ENCODE measurements at places on chromosomes 7 and 10.
A peak's percentile ranks its signal among the peaks of the same experiment; 100 is the strongest.

DNA sequence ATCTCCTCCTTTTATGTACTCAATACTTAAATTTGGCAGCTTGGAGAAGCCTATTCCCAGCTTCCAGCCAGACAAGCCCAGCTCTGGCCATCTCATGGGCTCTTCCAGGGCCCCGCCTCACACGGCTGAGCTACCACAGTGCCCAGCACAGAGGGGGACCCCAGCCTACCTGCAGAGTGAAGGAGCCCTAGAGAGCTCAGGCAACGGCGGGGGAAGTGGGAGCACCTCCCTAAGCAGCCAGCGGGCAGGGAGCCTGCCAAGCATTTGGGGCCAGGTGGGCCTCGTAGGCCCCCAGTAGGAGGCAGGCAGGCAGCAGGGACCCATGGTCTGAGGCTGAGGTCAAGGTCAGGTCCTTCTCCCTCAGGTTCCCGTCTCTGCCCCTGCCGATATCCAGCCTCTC is 29.1 kb upstream of the SMARCD3 start:
- DNase-seq = no peak

GRCh38 chr7:155534691-155535090 is 11.7 kb downstream of the CNPY1 start:
- no peak for DNase-seq

DNA sequence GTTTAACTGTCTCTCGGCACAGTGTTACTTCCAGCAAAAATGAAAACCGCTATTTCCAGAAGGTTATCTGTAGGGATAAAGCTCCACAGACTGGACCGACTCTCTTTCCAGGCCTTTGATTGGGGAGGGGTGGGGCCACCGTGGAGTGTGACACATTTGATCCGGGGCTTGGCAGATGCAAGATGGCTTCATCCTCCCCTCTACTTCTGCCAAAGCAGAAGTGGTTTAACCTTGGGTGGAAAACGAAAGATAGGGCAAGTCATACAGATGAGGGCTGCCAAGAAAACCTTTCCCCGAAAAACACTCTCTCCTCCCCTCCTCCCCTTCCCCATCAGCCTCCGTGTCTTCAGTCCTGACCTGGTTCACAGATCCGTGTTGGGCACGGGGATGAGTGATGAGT is 139.7 kb upstream of the SH2B2 start:
- DNase-seq = no peak

GRCh38 chr7:72190919-72191318 is 221.2 kb downstream of the CALN1 start:
- no peak for DNase-seq

- peak; percentile 77 for DNase-seq
Measured at GRCh38 chr10:103350517-103351260, at the start of gene PCGF6. PCGF6 (minus strand) TSS chr10:103351140; CDS start chr10:103351066, 74 bp downstream.

DNA sequence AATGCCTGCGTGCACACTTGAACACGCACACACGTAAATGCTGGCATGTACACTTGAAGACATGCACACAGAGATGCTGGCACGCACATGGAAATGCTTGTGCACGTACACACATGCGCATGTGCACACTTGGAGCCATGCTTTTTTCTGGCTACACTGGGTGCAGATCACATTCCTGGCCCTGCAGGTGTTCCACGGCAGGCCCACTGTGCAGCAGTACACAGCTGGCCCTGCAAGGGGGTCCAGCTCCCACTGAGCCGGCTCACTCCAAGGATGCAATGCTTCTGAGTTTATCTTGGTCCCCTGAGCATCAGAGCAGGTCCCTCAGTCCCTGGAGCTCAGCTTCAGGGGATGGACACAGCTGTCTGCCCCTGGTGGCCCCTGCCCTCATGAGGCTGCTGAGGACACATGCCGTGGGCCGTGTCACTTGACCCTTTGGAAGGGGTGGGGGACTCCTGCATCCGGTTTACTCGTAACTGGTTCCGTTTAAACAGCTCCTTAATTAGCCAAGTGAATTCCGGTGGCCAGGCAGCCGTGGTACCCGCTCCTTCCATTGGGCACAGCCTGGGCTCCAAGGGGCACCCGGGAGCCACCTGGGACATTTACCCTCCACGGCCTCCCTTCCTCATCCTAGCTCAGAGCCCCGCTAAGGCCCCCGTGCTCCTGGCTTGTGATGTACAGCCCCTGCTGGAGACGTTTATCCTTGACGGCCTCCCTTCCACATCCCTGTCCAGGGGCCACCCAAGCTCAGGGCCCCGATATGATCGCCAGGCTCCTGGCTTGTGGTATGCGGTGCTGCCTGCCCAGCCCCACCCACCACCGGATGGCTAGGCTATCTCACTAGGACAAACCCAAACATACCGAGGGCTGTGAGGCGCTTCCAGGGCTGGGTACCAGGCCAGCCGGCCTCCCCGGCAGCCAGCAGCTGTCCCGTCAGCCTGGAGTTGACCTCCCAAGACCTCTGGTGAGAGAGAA is 39.5 kb upstream of the DPYSL4 start:
- DNase-seq = no peak

GRCh38 chr7:49432254-49432653 is 341.2 kb upstream of the VWC2 start:
- no peak for DNase-seq

- peak; percentile 35 for DNase-seq
Measured at GRCh38 chr7:33904681-33905388, 504 bp upstream of the BMPER start.

DNA sequence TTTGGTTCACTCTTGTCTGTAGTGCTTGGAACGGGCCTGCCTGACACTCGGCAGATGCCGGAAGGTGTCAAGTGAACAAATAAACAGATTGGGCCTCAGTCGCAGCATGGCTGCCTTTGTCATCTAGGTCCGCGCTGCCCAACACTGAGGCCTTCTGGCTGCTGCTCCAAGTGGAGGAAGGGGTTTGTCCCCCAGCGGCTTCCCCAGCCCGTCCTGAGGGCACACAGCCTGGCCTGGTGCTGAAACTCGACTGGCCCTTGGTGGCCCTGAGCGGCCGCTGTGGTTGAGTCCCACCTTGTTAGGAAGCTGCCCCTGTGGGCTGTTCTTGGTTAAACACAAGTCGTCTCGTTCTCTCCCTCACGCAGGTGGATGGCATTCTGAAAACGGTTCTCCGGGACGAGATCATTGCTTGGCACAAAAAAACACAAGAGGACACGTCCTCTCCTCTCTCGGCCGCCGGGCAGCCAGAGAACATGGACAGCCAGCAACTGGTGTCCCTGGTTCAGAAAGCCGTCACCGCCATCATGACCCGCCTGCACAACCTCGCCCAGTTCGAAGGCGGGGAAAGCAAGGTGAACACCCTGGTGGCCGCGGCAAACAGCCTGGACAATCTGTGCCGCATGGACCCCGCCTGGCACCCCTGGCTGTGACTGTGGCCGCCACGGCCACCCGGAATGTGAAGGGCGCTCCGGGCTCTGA is 132.1 kb downstream of the SMURF1 start:
- no peak for DNase-seq

DNA sequence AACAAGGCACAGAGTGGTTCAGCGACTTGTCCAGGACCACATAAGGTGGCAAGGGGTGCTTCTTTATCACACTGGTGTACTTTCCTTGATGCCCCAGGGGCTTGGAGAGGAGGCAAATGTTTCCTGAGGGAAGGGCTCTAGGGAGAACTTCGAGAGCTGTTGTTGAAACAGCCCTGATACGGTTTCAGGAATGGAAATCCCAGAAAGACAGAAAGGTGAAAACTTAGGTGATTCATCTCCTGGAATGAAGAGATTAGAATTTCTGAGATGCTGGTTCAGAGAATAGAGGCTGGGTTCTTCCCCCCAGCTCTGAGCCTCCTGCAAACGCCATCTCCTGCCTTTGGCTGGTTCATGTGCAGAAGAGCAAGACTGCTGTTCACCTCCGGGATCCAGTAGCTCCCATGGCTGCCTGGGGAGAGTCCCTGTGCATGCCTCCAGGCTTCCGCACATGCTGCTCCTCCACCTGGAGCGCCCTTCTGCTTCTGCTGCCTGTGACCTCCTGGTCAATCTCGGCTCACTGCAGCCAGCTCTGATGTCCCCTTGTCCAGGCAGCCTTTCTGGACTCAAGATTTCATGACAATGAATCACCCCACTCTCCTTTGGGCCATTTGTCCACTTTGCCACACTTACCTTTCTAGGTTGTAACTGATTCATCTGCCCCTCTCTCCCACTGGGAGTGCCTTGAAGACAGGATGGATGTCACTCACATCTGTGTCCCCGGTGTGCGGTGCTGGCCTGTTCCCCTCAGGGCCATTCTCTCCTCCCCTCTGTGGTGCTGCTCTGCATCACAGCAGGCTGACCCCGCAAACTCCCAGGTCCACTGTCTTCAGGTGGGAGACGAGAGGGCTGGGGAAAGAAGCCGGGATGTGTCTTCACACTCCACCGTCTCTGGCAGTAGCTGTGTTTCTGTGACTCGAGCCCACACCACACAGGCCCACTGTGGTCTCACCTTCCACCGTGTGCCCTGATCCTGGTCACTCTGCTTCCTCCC is 3.6 kb upstream of the CDH23 start:
- no peak for DNase-seq

DNA sequence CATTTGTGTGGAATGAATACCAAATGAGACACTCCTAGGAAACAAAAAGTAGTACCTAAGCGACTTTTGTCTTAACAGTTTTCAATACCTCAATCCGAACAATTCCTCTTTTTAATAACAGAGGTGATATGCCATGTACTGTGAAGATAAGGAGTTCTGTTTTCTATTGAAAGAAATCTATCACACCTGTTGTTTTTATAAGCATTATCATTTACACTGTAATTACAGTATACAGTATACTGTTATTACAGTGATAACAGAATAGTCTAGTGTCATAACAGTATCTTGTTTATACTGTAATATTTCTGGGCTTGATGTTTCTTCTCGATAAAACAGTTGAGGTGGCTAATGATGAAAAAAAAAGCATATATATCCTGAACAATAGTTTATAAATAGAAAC is 9.4 kb upstream of the RHOBTB1 start:
- no peak for DNase-seq

DNA sequence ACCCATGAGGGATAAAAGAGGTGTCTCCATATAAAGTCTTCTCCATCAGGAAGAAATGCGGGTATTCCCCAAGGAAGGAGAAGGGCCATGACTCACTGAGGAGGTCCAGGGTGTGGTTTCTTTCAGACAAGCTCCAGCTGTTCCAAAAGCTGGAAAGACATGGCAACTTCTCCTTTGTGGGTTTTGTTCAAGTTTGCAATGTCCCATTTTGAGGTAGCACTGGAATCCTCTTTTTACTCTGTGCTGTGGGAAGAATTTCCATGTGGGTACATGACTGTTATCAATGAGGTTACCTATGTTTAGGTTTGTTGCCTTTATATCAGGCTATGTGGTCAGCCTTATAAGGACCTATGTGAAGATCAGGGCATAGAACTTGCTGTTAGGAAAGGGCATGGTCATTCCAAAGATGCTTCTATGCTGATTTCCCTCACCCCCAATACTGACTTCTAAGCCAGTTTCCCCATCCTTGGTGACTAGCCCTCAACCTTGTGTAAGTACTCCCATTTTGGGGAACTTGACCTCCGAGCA is 697.5 kb downstream of the INHBA start:
- no peak for DNase-seq

- DNase-seq = no peak
Measured at GRCh38 chr10:85673270-85673669, 693.3 kb downstream of the GRID1 start.

- peak; percentile 86 for DNase-seq
Measured at GRCh38 chr10:114526504-114527238, 122.4 kb upstream of the AFAP1L2 start.

GRCh38 chr7:107027208-107027607 is 17.3 kb upstream of the PRKAR2B start:
- no peak for DNase-seq

- peak; percentile 70 for DNase-seq
Measured at GRCh38 chr10:132447446-132448247, 50.6 kb downstream of the PWWP2B start.

DNA sequence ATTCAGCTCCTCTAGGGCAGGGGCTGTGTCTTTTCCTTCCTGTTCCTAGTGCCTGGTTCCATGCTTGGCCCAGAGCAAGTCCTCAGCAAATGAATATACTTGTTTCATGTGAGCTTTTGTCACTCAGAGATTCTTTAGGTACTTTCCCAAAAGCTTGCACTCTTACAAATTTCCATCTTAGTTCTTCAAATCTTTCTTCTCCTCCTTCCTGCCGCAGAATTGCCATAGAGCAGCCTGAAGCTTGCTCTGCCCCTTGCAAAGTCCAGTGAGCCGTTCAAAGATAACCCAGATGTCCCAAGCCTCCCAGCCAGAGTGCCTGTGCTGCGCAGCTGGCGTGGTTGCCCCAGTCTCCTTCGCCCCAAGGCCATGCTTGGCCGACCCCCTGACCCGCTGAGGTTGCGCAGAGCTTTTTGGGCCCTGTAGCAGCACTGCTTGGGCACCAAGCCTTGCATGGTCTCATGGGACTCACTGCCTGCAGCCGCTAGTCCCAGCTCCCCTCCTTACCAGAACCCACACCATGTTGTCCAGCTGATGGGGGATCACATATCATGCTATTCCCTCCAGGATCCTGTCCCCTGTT is 20.7 kb downstream of the CHST3 start:
- no peak for DNase-seq

- no peak for DNase-seq
Measured at GRCh38 chr7:105825371-105825770, 51.0 kb downstream of the ATXN7L1 start.

GRCh38 chr7:112784603-112785002 is 5.6 kb downstream of the TMEM168 start:
- DNase-seq = no peak

- no peak for DNase-seq
Measured at GRCh38 chr7:130070861-130071622, 708 bp downstream of the KLHDC10 start.

DNA sequence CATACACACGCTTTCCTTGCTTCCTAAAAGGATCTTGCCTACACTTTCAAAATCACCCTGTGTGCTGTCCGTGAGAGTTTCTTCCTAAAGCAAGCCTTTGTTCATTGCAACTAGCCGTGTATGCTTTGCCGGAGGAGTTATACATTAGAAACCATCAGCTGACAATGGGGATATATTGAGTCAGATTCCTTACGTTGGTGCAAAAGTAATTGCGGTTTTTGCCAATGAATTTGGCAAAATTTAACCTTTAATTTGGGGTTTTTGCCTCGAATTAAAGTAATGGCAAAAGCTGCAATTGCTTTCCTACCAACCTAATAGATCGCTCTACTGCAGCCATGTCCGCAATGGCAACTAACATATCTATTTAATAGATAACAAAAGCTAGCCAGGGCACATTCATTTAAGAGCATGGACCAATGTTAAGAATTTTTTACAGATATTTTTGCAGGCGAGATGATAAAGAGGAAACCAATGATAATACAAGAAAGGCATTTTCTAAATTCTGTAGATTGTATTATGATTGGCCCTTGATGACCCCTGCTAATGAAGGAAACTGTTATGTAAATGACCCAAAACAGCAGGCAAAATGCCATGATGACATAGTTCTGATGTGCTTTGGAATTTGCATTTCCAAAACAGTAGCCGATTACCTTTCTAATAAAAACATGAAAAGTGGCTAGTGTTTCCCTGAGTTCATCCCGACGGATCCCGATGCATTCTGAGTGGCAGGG is 184.8 kb upstream of the NRP1 start:
- no peak for DNase-seq

Data from stimulated activated CD4-positive, alpha-beta T cell treated with anti-CD3 and anti-CD28 coated beads, Interleukin-2, amount 100 ng/mL, for 24 hours (primary cell).